Suppressor macrophage (primary cell): ENCODE measurements at places on chromosomes 5 and 9.

DNA sequence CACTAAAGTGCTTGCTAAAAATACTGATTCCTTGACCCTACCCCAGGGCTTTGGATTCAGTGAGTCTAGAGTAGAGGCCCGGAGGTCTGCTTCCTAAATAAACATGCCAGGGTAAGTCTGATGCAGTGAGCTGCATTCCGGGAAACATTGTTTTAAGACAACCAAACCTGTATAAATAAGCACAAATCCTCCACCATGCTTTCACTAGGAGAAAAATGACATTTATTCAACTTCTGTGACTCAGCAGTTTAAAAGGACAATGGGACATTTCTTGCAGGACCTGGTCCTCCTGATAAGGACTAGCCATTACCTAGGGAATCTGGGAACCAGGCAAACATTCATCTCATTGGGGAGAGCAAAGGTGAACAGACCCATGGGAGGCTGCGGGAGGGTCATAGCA is 335.3 kb downstream of the MLLT3 start:
- DNase-seq: no peak

DNA sequence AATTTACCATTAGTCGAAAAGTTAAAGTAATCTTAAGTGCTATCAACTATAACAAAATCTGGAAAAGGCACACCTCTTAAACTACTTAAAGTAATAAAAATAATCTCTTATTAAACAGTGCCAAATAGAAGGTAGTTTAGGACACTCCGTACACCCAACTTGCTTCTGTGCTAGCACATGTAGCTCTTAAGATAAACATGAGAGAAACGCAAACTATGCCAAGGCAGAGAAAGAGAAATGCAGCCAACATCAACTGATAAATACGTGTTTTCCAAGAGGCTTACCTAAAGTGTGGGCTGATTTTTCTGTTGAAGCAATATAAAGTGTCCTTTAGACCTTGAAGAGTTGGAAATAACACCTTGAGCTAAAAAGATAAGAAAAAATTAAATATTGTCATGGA is 480.6 kb upstream of the DAB2 start:
- DNase-seq: no peak

GRCh38 chr5:133425222-133425621 is 187.1 kb downstream of the FSTL4 start:
- DNase-seq: no peak

DNA sequence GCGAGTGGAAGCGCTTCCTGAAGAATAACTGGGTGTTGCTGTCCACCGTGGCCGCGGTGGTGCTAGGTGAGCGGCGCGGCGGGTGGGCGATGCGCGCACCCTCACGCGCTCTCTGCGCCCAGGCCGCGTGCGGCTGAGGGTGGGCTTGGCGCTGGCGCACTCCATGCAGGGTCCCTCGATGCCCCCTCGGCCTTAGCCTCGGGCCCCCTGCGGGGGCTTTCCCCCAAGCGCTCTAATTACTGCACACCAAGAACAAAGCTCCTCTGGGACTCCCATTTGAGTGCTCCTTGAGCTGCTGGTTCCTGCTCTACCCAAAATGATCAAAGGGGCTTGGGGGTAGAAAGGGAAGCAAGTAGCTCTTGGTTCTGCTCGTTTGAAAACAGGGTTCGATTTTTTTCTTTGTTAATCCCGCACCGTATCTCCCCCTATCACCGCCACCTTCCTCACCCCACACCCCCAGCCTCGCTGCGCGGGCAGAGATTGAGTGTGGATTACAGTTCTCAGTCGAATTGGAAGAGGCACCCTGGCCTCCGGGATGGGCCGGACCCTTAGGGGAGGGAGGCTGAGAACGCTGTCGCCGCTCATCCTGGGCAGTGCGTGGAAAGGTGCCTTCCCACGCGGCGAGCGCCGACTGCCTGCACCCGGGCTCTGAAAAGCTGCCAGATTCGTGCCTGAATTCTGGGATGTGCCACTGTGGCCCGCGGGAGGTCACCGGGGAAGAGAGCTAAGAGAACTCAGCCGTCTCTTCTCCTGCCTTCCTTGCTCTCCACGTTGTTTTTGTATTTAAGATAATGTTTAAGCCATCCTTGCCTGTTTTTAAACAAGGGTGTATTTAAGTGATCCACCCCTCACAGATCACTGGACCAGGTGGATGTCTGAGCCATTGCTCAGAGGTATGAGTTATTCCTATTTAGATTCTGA is 697 bp downstream of the SLC1A1 start:
- DNase-seq: no peak

- DNase-seq: peak; percentile 53
Observed at GRCh38 chr9:34179213-34180136, 632 bp downstream of the UBAP1 start.

DNA sequence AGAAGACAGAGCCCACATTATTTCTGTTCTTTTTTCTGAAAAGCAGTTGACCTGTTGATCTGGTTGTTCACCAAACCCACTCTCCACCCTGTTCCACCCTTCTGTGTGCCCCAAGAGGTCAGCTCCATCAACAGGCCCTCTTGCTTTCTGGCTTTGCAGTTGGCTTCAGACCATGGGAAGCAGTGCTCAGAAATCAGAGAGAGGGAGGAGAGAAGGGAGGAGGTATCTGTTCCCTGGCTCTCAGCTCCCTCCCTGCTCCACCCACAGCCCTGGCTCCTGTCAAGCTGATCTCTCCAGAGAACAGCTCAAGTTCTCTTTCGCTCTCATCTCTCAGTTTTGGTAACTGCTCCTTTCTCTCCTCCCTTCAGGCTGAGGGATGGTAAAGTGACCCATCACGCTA is 144.2 kb upstream of the RAI14 start:
- no peak for DNase-seq

DNA sequence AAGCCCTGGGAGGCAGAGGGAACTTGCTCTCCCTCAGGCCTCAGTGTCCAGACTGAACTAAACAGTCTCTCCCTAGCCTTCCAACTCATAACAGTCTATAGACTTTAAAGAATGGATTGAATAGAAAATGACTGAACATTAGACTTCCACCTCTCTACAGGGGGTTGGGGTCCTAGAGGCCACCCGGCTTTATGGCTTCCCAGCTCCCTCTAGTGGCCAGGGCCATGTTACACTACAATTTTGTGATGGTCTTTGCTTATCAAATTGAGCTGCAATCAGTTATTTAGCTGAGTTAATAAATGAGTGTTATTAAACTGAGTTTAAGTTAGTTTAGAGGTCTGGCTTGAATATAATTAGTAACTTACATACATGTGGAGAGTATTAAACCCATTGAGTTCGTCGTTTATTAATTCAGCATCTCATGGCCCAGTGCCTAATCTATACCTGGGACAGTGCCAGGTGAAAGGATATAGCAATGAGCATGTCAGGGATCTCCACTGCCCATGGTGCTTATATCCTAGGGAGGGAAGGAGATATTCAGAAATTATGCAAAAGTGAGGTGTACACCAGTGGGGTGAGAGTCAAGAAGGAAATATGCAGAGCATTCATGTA is 105.2 kb downstream of the SH3TC2 start:
- peak; percentile 58 for DNase-seq

GRCh38 chr9:30301271-30301963 is 2083.0 kb upstream of the ACO1 start:
- peak; percentile 90 for DNase-seq

DNA sequence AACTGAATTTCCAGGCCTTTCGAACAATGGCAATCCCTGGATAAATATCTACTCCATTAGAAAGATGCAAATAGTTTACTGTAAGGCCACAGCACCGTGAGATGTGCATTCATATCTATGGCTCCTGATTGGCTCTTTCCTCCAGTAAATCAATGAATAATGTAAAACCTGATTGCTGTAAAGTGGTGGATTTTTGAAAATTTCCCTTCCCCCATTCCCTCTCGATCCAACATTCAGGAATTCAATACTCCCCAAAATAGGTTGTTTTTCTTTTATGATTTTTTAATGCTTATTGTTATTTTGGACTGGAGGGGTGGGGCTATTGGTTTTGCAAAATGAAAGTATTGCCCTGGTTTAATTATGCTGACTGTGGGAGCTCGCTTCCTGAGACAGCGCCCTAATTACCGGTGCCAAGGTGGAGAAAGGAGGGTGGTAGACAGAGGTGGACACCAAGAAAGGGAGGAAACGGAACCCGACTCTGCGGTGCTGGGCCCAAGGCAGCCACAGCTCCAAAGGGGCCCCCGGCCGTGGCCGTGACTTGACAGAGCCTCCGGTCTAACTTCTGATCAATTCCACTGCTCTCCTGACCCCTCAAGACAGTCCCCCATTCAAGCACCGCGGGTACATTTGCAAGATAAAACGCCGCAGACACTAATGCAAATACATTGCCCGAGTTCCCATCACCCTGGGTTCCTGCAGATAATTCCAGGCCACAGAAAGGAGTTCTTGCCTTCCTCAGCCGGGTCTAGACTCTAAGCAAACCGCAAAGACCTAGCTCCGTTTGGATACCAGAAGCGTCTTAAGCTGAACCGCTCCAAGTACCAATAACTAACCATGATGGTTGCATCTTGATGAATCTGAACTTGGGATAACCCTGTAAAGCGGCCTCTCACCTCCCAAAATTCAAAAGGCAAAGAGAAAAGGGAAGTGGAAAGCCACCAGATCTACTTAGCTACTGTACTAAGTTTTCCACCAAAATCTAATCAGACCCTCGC is 211.2 kb downstream of the MEF2C start:
- no peak for DNase-seq

- DNase-seq: no peak
Observed at GRCh38 chr5:111223101-111223786, 940 bp upstream of the CAMK4 start.

GRCh38 chr5:74954919-74955318 is 88.7 kb upstream of the FAM169A start:
- DNase-seq: no peak

DNA sequence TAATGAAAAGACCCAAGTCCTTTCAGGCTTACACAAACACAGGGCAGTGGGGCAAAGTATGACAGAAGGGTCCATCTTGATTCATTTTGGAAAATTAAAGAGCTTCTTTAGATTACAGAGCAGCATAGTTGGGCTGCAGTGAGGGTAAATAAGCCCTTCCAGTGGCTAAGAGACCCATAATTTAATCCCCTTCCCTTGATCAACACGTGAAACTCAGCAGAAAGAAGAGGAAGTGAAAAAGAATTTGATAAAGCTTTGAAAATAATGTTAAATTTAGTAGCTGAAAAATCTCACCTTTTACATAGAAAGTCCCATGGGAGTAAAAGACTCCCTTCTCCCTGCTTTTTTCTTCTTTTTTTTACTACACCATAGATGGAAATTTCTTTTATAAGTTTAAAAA is 87.6 kb downstream of the FREM1 start:
- no peak for DNase-seq

- no peak for DNase-seq
Observed at GRCh38 chr5:117667105-117667504, 1092.5 kb upstream of the SEMA6A start.

DNA sequence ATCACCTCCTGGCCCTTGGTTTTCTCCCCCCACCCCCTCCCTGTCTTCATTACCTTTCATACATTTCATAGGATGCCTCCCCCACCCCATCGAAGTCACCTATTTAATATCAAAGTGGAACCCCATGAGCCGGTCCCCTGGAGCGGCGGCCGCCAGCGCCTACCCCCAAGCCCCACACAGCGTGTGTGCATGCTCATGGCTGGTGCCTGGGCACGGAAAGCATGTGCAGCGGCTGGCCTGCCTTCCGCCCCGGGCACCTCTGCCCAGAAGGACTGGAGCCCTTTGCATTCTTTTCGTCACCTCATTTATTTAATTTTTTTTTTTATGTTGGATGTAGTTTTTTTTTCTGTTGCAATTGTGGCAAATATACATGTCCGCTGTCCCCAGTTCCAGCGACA is 116.2 kb downstream of the WNK2 start:
- DNase-seq: no peak

- no peak for DNase-seq
Observed at GRCh38 chr9:20623021-20623747, 885 bp upstream of the MLLT3 start.

GRCh38 chr9:89476546-89476945 is 21.4 kb downstream of the SEMA4D start:
- no peak for DNase-seq

- DNase-seq: peak; percentile 23
Observed at GRCh38 chr5:116492016-116492623, 82.5 kb downstream of the SEMA6A start.

DNA sequence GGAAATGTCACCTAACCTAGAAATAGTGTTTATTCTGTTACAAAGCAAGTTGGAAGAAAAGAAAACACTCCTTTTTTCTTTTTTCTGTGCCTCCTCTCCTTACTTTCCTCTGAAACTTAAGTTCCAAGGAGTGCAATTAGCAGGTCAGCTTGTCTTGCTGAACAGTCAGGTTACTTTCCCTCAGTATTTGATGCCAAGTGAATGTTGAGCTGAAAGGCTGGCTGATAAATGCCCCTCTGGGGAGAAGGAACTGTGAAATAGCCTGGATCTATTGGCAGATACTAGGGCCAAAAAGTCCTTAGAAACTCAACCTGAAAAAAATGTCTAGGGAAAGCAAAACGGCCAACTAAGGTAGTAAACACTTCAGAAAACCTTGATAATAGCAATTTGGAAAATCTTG is 43.6 kb downstream of the GRIA1 start:
- DNase-seq: no peak

DNA sequence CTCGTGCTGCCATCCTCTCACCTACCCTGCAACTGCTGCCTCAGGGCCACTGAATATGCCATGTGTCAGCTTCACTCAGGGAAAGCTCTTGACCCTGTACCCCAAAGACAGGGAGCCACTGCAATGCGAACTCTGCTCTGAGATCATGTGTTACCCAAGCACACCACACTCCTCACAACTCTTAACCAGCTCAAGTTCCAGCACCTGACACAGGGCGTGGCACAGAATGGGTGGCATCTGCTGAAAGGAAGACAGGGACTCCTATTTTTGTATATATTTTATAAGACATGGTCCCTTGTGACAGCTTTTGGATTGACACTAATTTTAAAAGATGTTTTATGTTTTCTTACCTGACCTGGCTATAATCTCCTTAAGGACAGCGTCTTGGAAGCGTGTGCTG is 10.7 kb downstream of the PHYKPL start:
- DNase-seq: no peak

- DNase-seq: no peak
Observed at GRCh38 chr5:129112295-129112694, 17.7 kb downstream of the ISOC1 start.

- DNase-seq: no peak
Observed at GRCh38 chr5:1827886-1828397, 26.7 kb downstream of the NDUFS6 start.

- peak; percentile 70 for DNase-seq
Observed at GRCh38 chr9:91758491-91758981, 191.5 kb downstream of the ROR2 start.
